ENCODE measurements at places on chromosomes 12 and 14. TPM values are rescaled to one million over a fixed set of nuclear protein-coding genes. Genes with fewer than 3 reads are reported as not detected.

ZNF891 gene
- 2.1 TPM for total RNA-seq

FOXG1 gene
- not detected for total RNA-seq

DLK1 gene
- 283 TPM for total RNA-seq

SLC7A8 gene
- 4.7 TPM for total RNA-seq

FRMD6 gene
- total RNA-seq: 33.4 TPM

DLGAP5 gene
- total RNA-seq: 4.2 TPM

DICER1 gene
- total RNA-seq: 107 TPM

DNAJC22 gene
- total RNA-seq: not detected

POMT2 gene
- total RNA-seq: 14.6 TPM

FICD gene
- total RNA-seq: 1.6 TPM

PGF gene
- 8.9 TPM for total RNA-seq

RPL10L gene
- total RNA-seq: not detected

CMA1 gene
- 0.52 TPM for total RNA-seq

ACOT4 gene
- 0.52 TPM for total RNA-seq

IRAK3 gene
- 11.0 TPM for total RNA-seq

SLC35F4 gene
- total RNA-seq: not detected

TAS2R13 gene
- total RNA-seq: 4.2 TPM

SPTB gene
- total RNA-seq: 312 TPM

SLC2A14 gene
- total RNA-seq: 0.52 TPM

MIP gene
- not detected for total RNA-seq

SLC25A21 gene
- total RNA-seq: 2.1 TPM

SERPINA10 gene
- not detected for total RNA-seq

FGF23 gene
- under 0.01 TPM for total RNA-seq

CTSG gene
- total RNA-seq: 0.52 TPM

PZP gene
- 1.0 TPM for total RNA-seq

CLEC2D gene
- 12.0 TPM for total RNA-seq

OR4K2 gene
- not detected for total RNA-seq

ACVRL1 gene
- 56.9 TPM for total RNA-seq

TNS2 gene
- 21.9 TPM for total RNA-seq

DAAM1 gene
- total RNA-seq: 36.5 TPM
